ENCODE measurements at places on chromosomes 16 and 17.
A peak's percentile ranks its signal among the peaks of the same experiment; 100 is the strongest.

DNA sequence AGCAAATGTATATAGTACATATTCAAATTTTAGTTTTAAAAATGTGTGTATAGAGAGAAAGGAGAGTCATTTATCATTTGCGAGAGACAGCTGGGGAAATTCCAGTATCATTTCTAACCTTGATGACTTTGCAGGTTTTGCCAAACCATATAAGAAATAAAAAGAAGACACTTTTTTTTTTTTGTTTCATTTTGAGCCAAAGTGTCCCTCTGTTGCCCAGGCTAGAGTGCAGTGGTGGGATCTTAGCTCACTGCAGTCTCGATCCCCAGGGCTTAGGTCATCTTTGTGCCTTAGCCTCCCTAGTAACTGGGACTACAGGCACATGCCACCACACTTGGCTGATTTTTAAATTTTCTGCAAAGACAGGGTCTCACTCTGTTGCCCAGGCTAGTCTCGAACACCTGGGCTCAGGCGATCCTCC, 38.4 kb upstream of the VWA3A start:
- DNase-seq = no peak

DNA sequence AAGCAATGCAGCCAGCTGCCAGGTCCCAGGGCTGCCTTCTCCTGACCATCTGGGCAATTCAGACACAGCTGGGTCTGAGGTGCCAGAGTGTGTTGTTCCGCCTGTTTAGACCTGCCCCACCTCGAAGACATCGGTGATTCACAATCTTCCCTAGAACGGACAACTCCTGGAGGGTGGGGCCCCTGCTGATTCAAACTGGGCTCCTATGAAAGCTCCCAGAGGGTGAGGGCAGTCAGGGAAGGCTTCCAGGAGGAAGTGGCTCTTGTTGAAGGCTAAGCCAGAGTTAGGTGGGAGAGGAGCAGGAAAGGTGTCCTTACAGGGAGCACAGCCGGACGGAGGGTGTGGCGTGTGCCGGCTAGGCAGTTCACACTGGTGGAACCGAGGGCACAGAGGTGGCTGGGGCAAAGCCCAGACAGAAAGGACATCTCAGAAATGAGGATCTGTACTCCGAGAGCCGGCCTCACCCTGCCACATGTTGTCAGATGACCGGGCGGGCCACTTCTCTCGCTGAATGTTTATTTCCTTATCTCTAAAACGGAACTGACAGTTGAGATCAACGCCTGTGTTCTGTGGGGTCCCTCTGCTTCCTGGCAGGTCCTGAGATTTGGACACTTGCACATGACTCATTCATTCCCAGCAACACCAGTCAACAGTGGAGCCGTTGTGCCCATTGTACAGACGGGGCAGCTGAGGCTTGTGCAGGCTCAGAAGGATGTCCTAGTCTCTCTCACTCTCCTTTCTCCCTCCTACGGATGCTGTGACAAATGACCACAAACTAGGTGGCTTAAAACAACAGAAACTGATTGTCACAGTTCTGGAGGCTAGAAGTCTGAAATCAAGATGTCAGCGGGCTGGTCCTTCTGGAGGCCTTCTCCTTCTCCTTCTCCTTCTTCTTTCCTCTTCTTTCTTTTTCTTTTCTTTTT, 26.9 kb upstream of the LITAF start:
- DNase-seq = no peak

DNA sequence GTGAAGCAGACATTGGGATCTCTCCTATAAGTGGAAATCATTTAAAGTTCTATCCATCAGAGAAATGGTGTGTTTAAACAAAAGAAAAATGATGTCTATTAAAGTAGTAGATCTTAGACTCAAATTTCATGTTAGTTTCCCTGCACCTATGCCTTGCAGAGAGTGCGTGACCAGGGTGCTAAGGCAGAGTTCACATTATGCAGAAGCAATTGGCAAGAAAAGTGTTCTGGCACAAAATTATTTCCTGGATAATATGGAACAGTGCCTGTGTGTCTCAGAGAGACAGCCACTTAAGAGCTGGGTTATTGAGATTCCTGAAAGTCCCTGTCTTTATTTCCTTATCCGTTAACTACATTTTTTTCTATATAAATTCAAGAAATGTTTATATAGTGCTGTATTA, 457.0 kb downstream of the CDH8 start:
- no peak for DNase-seq

DNA sequence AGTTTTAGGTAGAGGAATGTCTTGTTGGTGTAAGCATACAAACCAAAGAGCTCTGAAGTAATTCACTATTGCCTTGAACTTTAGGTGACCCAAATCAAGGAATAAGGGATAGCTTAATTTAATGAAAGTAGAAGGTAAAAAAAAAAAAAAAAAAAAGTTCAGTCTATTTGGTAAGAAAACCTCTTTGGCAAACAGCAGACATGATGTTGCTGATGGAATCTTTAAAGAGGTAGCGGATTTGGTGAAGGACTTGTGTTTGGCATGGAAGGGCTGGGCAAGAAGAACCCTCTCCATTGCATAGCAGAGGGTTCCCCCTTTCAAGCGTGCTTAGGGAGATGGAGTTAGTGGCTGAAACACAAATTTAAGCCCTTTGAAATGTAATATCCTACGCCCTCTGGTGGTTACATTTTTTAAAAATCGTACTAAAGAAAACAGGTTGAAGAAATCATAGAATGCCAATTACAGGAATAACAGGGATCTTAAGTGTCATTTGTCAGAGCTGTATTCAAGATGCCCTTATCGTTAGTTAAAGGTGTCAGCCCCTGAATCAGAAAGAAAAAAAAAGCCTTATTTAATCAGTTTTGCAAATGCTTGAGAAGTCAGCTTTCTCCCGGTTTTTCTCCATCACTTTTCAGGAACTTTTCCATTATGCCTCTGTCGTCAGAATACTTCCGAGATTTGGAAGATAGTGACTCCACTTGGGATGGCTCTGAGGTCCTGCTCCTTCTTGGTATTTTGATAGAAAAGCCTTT, 383.1 kb downstream of the KCNJ2 start:
- DNase-seq = peak; percentile 12

DNA sequence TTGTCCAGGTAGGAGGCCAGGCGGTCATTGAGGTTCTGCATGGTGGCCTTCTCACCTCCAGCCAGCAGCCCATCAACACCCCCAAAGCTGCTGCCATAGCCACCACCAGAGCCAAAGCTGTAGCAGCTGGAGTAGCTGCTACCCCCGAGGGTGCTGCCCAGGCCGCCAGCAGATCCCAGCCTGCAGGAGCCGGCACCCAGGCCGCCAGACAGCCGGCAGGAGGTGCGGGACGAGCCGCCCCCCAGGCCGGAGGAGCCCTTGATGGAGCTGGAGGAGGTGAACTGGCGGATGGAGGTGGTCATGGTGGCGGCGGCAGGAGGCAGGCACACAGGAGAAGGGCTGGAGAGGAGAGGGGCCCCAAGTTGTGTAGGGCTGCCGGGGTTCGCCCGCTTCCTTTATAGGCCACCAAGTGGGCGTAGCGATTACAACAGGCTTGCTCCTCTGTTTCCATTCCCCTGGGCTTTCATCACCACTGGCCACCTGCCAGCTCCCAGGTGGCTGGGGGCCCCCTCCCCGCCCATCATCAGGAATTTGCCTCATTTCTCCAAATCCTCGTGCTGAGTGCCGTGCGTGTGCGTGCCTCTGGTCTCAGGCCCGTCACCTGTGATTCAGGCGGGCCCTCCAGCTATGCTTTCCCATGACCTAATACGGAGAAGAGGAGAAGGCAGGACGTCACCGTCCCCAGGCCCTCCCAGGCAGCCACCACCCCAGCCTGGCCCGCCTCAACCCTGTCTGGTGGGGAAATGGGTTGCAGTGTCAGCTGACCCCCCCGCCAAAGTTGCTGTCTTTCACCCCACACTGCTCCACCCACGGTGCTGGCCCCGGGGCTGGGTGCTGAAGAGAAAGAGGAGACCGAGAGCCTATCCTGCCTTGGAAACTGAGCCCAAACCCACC, at the start of gene KRT17:
Gene KRT17, minus strand, starts transcription at position 368 of the 894 bp plus-strand sequence. Its CDS starts 66 bp downstream, at position 302.
- DNase-seq = peak; percentile 60

- DNase-seq = no peak
Observed at GRCh38 chr16:57701759-57702371, 7.3 kb downstream of the DRC7 start.

DNA sequence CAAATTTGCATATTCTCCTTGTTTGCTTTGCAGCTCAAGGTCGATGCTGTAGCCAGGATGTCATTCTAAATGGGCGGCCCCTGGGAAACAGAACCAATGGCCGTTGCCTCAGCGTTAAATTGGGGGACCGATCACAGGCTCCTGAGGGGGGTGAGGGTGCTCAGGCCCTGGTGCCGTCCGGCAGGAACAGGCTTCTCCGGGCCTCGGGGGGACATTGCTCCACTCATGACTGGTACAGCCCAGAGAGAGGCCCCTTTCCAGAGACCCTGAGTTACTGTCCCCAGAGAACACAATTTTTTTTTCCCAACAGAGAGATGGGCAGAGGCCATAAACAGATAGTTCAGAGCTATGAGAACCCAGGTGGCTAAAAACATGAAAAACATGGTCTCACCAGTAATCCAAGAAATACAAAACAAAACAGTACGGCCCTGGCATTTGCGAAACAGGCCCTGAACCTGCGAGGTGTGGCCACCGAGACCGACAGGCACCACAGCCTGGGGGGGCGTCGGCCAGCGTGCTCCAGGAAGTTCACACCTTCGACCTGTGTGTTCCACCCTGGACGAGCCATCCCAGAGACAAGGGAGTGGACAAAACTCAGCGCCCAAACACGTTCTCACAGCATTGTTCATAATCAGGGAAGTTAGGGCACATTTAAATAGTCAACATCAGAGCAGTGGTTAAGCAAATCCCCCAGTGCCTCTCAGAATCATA, 82.8 kb downstream of the METRNL start:
- no peak for DNase-seq

GRCh38 chr17:58304750-58305486, 23.7 kb downstream of the TSPOAP1 start:
- no peak for DNase-seq

DNA sequence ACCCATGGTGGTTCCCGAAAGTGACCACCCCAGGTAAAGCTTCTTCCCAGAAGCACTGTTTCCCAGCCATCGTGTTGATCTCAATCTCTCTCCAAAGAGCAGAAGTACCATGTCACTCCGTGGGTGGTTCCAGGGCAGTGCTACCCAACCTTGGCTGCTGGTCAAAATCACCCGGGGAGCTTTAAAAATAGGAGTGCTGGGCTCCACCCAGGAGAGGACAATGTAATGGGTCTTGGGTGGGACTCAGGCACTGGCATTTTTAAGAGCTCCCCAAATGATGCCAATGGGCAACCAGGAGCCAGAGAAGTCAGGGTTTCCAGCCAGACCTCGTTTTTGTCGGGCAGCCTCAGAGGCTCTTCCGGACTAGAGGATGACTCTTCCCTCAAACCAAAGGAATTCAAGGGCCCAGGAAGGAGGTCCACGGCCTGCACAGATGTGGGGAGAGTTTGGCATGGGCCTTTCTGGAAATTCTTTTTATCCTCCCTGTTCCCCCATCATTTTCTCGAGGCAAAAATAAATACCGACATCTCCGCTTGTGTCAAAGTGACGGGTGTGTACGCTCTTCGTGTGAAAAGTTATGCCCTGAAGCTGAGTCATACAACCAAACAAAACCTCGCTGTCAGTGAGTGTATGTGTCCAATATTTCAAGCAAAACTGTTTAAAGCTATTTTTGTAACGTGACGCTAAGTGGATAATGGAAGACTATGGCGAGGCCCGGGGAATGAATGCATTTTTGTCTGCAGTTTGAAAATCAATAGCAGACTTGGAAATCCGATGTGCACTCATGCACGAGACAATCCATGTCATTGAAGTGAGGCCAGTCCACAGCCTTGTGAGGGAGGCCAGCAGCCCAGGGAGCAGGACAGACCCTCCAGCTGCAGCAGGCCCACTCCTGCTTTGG, 364.1 kb downstream of the FOXL1 start:
- no peak for DNase-seq

GRCh38 chr17:3551189-3551588, 6.4 kb downstream of the TRPV3 start:
- DNase-seq = no peak

- no peak for DNase-seq
Observed at GRCh38 chr16:80973991-80974390, 32.7 kb downstream of the CMC2 start.

DNA sequence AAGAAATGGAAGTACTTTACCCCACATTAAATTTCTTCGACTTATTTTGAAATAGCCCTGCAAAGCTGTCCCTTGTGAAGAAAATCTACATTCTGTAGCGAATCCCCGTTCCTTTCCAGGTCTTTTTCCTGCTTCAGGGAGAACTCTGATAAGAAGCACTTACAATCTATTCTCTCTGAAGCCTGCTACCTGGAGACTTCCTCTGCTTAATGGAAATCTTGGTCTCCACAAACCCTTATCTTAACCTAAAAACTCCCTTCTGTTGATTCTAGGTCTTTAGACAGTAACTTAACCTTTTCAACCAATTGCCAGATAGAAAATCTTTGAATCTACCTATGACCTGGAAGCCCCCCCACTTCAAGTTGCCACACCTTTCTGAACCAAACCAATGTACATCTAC, 1.6 kb upstream of the CYBC1 start:
- no peak for DNase-seq

GRCh38 chr16:89104930-89105571, 11.4 kb downstream of the ACSF3 start:
- no peak for DNase-seq

GRCh38 chr16:4481526-4481925, 5.3 kb downstream of the HMOX2 start:
- DNase-seq = no peak

GRCh38 chr17:76264425-76264754, 758 bp upstream of the UBALD2 start:
- DNase-seq = peak; percentile 4

GRCh38 chr17:82795615-82796014, 43.8 kb downstream of the TBCD start:
- DNase-seq = no peak

GRCh38 chr16:64362193-64362592, 759.7 kb downstream of the CDH11 start:
- no peak for DNase-seq

DNA sequence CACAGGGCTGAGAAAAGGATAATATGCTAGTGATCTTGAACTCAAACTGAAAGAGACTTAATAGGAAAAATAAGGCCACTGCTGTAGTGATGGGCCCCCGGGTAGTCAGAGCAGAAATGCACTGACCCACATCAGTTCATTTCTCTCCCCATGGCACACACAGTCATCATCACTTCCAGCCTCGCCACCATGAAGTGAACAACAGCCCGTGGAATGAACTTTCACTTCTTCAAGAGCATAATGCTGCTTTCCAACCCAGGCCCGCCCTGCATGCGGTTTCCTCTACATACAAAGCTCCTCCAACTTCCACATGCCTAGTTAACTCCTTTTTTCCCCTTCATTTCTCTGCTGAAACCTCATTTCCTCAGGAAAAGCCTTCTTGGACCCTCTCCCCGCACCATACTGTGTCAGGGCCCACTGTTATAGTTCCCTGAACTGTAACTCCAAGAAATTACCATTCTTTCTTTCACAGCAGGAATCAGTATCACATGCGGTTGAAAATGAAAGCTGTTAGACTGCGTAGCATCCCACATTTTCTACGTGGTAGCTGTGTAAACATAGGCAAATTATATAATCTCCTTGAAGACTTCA, 65.8 kb upstream of the SMIM36 start:
- no peak for DNase-seq
